ENCODE measurements at places on chromosomes 16 and 17. TPM values are rescaled to one million over a fixed set of nuclear protein-coding genes. Genes with fewer than 3 reads are reported as not detected.

- no peak for ATAC-seq
Observed at GRCh38 chr17:33978889-33979288, 276.2 kb upstream of the CCL2 start.

- ATAC-seq: no peak
Observed at GRCh38 chr17:77882040-77882439, 76.5 kb upstream of the TNRC6C start.

DNA sequence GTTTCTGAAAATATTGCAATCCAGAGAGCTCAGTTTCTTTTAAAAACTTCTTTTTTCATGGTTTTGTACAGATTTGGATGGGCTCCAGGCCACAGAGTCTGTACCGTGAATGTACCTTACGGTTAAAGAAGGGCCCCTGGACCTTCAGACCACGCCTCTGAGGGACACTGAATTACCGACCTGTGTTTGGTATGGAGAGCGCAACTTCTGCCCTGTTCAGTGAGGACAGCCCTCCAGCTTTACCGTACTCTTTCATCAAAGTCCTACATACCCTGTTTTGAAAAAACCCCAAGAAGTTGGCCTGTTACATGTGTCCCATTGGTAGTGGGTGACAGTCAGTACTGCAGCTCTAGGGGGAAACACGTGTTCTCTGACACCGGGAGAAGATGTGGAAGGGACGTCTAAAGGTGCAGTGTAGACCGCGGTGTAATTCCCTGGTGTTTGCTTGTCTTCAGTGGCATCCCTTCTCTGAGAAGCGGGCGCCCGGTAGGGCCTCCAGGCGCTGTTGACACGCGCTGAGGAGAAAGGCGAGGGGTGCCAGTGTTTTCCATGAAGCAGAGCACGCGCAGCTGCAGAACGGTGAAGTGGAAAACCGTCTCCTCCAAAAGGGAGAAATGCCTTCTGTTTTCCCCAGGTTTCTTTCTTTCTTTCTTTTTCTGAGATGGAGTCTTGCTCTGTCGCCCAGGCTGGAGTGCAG is 6.2 kb downstream of the PGS1 start:
- ATAC-seq: peak; percentile 1

GRCh38 chr17:45220079-45220478 is 1.6 kb upstream of the FMNL1 start:
- ATAC-seq: no peak

GRCh38 chr17:76725580-76726230 is 701 bp downstream of the JMJD6 start:
- peak; percentile 51 for ATAC-seq

GRCh38 chr17:57002904-57003303 is 25.0 kb downstream of the SCPEP1 start:
- no peak for ATAC-seq

- ATAC-seq: no peak
Observed at GRCh38 chr16:11047057-11047456, 102.7 kb downstream of the CLEC16A start.

- no peak for ATAC-seq
Observed at GRCh38 chr16:77443357-77444146, 8.7 kb upstream of the ADAMTS18 start.

- ATAC-seq: no peak
Observed at GRCh38 chr17:68033636-68034451, 1.7 kb upstream of the KPNA2 start.

DNA sequence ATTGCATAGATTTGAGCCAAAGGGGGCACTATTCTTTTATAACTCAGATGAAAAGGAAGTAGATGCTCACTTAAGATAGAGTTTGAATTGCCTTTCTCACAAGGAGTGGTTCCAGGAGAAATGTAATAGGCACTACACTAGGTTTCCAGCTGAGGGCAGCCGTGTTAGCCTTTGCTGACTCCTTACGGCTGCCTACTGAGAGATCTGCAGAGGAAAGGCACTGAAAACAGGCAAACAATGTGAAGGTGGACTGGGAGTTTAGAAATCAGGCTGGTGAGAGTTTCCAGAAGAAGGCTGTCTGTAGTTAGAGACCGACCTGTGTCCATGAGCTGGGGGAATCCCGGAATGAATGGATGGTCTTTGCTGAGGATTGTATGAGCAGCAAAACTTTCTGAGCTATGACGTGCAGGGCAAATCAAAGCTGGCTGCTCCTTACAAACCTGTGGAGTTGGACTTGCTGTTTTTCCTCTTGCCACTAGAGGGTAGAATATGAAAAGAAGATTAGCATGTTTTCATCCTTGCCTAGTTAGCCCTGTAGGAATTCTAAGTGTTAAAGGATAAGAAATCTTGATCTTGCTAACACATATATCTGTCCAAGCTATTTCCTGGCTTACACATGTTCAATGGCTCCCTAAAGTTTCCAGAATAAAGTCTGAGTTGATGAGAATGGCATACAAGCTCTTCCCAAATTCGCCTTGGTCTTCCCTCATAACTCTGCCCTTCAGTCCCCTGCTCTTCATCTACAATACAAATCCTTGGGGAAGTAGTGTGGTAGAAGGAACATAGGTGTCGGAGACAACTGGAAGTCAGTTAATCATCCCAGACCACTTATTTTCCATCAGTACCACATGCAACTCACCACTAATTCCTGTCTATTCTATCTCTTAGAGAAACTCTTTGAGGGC is 20.1 kb upstream of the TAOK1 start:
- peak; percentile 92 for ATAC-seq

- no peak for ATAC-seq
Observed at GRCh38 chr17:68418876-68419275, 38.4 kb downstream of the WIPI1 start.

- peak; percentile 80 for ATAC-seq
Observed at GRCh38 chr17:79023886-79024771, at the start of gene C1QTNF1. Gene C1QTNF1 (plus strand): TSS chr17:79024169. CDS start chr17:79043969, 19,800 bp downstream.

- ATAC-seq: no peak
Observed at GRCh38 chr17:32713081-32713480, 163.8 kb downstream of the MYO1D start.

- no peak for ATAC-seq
Observed at GRCh38 chr17:2022647-2023240, 2.4 kb downstream of the RTN4RL1 start.

DNA sequence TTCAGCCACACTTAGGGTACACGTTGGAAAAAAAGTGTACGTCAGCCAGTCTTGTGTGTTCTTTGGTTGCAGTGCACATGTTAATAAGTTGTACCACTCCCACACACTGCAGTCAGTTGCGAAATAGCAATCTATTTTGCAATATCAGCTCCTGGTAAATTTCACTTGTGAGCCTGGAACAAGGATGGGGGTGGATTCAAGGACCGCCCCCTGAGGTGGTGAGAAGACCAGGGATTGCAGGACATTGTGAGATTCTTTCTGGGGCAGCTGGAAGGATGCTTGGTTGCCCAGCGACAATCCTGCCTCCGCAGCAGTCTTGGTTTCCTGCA is 78.6 kb upstream of the ZFHX3 start:
- no peak for ATAC-seq

- no peak for ATAC-seq
Observed at GRCh38 chr17:32157225-32157624, 14.9 kb downstream of the RHOT1 start.

DNA sequence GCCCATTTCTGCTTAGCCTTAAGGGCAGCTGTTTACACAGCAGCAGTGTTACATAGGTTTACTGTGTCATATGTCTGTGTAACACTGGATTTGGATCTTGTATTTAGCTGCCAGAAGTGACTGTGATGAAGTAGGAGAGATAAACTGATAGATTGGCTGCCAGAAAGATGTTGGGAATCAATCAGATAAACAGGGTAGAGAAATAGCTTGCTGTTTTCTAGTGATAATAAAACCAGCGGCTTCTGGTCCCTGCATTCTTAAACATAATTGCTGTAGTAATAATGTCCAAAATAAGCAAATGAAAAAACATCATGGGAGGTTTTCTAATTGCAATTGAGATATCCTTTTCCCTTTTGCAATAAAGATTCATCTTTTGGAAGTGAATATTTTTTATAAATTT is 68.7 kb downstream of the AATF start:
- no peak for ATAC-seq

DNA sequence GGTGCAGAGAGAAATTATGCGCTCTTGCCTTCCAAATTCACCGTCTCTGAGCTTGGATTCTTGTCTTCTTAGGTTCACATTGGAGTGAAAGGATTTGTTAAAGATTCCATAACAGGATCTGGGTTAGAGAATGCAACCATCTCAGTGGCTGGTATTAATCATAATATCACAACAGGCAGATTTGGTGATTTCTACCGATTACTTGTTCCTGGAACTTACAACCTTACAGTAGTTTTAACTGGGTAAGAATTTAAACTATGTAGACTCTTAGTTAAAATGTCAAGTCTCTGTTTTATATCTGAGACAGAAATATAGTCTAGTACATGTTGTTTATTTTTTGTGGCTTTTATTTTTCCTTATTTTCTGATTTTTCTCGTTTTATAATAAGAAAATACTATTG is 42.9 kb downstream of the CPD start:
- ATAC-seq: no peak

DNA sequence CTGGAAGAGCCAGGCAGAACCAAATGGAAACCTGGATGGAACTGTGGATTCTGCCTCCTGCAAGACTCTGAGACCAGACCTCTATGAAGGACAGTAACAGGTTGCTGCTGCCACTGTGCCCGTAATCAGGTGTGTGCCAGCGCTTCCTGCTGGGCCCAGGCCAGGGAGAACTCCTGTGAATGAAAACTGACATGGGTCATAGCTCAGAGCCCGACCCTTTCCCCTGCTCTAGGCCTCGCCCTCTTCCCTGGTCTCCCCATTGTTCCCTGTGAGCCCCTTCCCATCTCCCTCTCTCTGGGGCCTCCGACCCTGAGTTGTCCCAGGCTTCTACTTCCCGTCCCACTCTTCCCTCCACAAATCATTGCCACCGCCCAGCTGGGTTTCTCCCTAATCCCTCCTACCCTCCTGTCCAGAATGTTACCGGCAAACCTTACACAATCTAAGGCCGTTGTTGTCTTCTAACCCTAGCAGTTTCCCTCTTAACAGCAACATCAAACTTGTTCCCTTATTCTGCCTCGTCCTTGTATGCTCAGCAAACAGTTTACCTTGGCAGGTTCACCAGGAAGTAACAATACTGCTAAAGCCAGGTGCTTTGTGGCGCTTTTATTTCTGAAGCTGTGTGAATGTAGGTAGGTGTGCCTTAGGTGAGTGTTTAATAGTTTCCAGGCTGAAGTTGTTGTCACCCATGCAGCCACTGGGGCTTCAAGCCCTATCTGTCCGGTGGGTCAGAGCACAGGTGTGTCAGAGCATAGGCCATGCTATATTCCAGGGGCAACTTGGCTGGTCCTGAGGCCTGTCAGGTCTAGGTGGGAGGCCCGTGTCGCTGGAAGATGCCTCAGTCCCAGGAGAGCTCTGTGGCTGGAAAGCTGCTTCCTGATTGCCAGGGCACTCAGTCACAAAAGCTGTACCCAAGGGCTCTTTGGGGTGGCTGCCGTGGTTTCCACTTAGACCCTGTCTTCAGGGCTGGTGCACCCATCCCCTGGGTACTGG is 32.0 kb downstream of the SMPD3 start:
- ATAC-seq: no peak

DNA sequence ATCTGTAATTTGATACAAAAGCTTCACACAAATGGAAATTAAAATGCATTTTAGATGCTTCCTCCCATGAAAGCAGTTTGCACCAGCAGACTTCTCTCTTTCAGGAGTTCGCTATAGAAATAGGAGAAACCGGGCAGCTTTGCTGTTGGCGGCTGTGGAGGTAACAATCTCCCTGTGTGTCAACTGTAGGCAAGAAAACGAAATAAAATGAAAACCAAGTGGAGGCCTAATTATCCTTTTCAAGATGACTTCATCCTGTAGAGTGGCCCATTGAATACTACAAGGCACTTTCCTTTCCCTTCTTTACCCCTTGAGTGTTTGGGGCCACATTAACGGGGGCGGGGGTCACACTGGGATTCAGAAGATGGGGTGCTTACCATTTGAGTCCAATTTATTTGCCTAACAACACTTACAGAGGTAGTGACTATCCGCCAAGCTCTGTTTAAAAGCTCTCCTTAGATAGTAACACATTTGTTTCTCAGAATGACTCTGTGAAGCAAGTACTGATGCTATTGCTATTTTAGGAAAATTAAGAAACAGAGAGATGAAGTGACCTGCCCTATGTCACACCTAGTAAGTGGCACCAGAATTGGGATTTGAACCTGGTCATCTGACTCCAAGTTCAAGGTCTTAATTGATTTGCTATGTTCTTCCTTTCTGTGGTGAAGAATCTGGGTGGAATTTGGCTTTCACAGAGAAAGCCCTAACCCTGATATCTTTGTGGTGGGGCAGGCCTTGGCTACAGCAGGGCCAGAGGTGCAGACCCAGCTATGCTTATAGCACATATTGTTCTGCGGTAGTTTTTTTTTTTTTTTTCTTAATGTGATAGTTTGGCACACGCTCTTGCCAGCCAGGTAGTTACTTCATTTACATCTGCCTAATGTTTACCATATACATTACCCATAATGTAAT is 125.5 kb upstream of the MPHOSPH6 start:
- ATAC-seq: no peak

GRCh38 chr17:66287911-66288310 is 14.5 kb upstream of the PRKCA start:
- ATAC-seq: no peak

- no peak for ATAC-seq
Observed at GRCh38 chr16:84737192-84738011, 37.6 kb downstream of the USP10 start.

DNA sequence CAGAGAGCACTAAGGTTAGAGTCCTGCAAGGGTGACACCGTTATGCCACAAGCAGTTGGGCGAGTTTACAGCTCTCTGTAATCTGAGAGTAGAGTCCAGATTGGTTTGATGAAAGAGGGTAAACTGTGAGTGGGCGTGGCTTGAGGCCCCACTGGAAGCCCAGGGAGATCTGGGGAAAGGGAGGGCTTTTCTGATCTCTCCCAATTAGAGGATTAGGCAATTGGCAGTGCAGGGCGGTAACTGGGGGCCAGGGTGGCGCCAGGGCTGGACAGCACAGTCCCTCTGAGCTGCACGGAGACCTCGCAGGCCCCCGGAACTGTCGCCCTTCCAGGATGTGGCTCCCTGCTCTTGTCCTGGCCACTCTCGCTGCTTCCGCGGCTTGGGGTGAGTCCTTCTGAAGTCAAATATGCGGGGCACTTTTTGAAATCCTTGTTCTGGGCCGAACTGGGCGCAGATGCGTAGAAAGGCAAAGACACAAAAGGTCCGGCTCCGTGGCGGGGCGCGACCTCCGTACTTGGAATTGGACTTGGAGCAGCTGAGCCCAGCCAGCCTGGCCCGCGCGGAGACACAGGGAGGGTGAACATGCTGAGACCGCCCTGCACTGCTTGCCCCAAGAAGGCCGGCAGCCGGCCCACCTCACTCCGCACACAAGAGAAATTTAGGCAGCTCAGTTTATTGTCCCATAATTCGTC is 72.4 kb downstream of the CES1 start:
- ATAC-seq: no peak

The DNAI2 gene
- 0.19 TPM for total RNA-seq

The STX4 gene
- 76.9 TPM for total RNA-seq

The TMEM88 gene
- 3.2 TPM for total RNA-seq

The EVPLL gene
- total RNA-seq: not detected

The HOXB5 gene
- not detected for total RNA-seq

The TP53TG3B gene
- total RNA-seq: not detected

The CACNG4 gene
- total RNA-seq: not detected

The MEOX1 gene
- 4.8 TPM for total RNA-seq

The MGRN1 gene
- 63.5 TPM for total RNA-seq

The TBC1D26 gene
- total RNA-seq: 1.5 TPM

The C16orf74 gene
- not detected for total RNA-seq

The TBC1D3G gene
- total RNA-seq: not detected

The SCIMP gene
- total RNA-seq: not detected
